HCEC 1CT (cell line): ENCODE measurements at places on chromosomes 5 and 9.

- no peak for DNase-seq
Measured at GRCh38 chr9:79120533-79120932, 451.2 kb upstream of the TLE4 start.

GRCh38 chr5:158390577-158390976 is 531.6 kb upstream of the CLINT1 start:
- DNase-seq = peak; percentile 86

DNA sequence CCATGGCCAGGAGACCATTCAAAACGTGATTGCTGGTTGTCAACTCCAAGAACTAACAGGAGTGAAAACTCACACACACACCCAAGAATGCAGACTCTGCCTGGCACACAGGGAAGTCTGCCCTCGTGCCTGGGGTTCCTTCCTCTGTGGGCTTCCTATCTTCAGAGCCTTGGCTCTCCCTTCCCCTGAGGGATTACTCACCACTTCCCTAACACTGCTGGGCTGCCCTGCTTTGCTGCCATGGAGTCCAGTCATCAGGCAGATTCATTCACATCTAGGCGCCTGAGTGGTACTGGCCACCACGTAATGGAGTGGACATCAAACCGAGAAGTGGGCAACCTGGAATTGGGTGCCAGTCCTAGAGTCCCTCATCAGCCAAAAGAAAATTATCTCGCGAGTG is 76.4 kb upstream of the PRSS3 start:
- peak; percentile 13 for DNase-seq

DNA sequence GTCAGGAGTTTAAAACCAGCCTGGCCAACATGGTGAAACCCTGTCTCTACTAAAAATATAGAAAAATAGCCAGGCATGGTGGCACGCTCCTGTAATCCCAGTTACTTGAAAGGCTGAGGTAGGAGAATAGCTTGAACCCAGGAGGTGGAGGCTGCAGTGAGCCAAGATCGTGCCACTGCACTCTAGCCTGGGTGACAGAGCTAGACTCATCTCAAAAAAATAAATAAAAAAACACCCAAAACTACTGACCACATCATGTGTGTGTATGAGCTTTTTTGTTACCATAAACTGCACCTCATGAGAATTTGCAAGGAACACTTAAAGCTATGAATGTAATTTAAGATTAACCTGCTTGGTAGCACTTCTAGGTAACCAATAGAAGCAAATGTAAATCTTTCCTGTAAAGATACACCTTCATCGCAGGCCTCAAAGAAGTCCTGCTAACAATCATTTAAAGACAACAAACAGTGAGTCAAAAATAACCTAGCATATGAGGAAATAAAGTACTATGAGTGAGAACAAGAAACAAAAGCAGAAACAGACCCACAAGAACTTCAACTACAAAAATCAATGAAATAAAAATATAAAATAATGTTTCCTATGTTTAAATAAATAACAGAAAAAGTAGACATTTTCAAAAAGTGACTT is 13.0 kb downstream of the SLC38A9 start:
- DNase-seq = no peak

- no peak for DNase-seq
Measured at GRCh38 chr9:135135171-135135928, 47.9 kb downstream of the OLFM1 start.

- DNase-seq = no peak
Measured at GRCh38 chr5:57778501-57779091, 296.0 kb upstream of the ACTBL2 start.

- DNase-seq = no peak
Measured at GRCh38 chr9:84000186-84000585, 19.6 kb downstream of the RMI1 start.

- peak; percentile 92 for DNase-seq
Measured at GRCh38 chr5:152688561-152689249, 283.6 kb upstream of the NMUR2 start.

GRCh38 chr5:73654171-73654811 is 28.3 kb downstream of the ARHGEF28 start:
- peak; percentile 88 for DNase-seq

DNA sequence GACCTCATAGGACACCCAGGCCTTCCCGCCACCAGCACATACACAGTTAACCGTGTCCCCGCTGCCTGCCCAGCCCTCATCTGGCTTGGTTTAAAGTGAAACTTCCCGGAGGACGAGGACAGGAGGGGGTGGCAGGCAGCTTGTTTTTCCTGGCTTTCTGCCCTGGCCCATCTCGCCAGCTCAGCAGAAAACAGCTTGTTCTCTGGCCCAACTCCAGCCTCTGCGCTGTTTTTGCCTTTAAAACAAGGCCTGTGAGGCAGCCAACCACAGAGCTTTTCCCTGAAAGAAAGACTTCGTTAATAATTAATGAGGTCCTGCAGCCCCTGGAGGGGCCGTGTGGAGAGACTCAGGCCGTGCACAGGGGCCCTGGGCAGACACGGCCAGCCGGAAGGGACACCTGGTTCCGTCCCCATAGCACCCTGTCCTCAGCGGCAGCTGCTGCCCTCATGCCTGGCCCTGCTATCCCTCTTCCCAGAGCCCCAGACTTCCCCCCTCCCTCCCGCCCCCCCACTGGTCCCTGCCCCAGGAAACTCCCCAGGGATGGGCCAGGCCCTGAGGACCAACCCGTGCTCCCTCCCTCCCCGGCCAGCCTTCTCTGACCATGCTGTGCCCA is 108.7 kb downstream of the RXRA start:
- peak; percentile 86 for DNase-seq

DNA sequence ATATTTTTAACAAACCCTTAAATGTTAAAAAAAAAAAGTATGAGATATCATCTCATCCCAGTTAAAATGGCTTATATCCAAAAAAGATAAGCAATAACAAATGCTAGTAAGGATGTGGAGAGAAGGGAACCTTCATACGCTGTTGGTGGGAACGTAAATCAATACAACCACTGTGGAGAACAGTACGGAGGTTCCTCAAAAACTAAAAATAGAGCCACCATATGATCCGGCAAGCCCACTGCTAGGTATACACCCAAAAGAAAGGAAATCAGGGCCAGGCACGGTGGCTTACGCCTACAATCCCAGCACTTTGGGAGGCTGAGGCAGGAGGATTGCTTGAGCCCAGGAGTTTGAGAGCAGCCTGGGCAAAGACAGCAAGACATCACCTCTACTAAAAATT is 3.0 kb downstream of the MTMR12 start:
- no peak for DNase-seq

- DNase-seq = peak; percentile 85
Measured at GRCh38 chr9:22446589-22446949, at the start of gene DMRTA1. Gene DMRTA1, plus strand, starts transcription at chr9:22446824. Its CDS starts 242 bp downstream, at chr9:22447066.

DNA sequence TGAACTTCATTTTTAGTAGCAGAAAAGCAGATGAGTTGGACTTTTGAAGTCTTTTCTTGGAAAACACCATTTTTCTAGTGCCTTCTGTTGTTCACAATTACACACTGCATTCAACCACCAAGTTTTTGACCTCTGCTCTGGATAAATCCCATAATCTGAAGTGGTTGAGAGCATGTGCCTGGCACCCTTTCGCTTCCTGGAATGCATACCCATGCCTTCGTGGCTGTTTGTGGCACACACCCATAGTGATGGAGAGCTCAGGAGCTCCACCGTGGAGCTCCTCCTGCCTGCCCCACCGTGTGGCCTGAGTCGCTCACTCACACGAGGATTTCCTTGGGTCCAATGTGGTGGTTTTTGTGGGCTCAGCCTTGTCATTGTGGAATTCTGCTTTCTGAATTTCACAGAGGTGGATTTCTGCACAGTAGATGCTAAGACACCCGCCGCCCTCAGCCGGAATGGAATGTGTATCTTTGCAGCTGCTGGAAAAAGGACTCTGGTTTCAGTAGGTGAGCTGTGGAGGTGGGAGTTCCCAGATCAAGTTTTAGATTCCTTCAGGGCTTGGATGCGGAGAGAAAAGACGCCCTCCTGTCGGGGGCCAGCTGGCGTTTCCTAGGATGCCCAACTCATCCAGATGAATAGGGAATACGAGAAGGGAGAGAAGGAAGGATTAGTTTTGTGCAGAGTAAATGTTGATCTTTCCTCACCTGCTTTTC is 500.4 kb downstream of the IRX1 start:
- no peak for DNase-seq

GRCh38 chr5:94779684-94780083 is 161.2 kb downstream of the SLF1 start:
- DNase-seq = no peak

- DNase-seq = no peak
Measured at GRCh38 chr9:76475686-76476085, 16.7 kb downstream of the GCNT1 start.

DNA sequence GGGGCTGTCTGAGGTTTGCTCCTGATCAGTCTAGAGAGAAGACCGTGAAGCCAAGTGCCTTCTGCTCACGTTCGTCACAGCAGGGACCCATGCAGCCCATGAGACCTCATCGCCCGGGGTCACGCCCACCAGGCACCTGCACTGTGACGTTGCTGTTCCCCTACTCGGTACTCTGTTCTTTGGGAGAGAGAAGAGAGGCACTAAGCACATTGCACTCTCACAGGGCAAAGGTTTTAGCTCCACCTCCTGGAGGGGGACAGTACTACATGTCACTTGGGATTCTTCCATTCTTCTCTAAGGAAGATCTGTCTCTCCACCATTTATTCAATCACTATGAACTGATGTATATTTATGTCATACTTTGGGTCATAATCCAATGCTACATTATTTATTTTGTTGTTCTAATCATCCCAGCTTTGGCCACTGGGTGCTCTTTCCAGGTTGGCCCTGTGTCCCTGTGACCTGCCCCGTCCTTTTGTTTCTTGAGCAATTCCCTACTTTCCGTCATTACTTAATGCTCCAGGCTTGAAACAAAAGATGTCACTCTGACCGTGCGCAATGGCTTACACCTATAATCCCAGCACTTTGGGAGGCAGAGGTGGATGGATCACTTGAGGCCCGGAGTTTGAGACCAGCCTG is 31.4 kb upstream of the BRD3 start:
- DNase-seq = peak; percentile 5

DNA sequence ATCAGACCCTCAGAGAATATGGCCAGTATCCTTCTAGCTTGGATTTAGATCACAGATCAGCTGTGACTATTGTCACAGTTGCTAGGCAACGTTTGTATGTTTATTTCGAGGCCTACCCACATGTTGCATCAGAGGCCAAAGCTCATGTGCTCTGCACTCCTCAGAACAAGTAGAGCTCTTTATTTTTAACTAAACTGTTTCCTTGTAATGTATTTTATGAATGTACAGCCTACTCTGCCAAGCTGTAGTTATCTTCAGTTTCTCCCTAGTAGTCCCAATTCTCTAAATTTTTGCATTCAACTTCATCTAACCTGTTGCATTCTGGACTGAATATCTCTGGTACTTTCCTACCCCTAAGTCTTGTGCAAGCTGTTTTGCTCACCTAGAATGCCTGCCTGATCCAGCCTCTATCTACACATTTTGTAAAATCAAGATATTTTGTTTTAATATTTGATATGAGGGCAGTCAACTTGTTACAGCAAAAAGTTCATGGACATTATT is 52.8 kb downstream of the CAST start:
- DNase-seq = peak; percentile 65

DNA sequence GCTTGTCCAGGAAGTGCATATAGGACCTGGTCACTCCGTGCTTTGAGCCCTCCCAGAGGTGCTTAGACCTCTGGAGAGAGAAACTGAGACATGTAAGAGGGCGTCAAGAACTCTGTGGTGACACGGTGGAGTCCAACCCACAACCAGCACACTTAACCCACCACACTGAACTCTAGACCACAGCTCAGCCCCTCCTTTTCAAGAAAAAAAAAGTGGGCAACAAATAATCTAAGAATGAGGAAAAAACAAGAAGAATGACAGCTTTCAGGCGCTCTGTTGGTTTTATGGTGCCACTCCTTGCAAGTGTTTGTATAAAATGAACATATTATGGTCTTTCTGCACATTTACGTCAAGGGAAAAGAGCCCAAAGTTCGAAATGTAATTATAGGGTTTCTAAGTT is 50.2 kb upstream of the SNAPC3 start:
- no peak for DNase-seq

- peak; percentile 72 for DNase-seq
Measured at GRCh38 chr5:60541980-60542379, 158.0 kb downstream of the DEPDC1B start.

- peak; percentile 98 for DNase-seq
Measured at GRCh38 chr5:132215329-132215728, 12.3 kb downstream of the P4HA2 start.
